ENCODE measurements at places on chromosomes 2 and 18. TPM values are rescaled to one million over a fixed set of nuclear protein-coding genes. Genes with fewer than 3 reads are reported as not detected.

ABCA12 gene
- under 0.01 TPM for total RNA-seq

ERMN gene
- total RNA-seq: not detected

SLC25A52 gene
- total RNA-seq: not detected

GALNT3 gene
- total RNA-seq: 21.2 TPM

NOL4 gene
- total RNA-seq: not detected
